ENCODE measurements at places on chromosomes 6 and 20.
A peak's percentile ranks its signal among the peaks of the same experiment; 100 is the strongest.

- DNase-seq, result peak; percentile 45
Observed at GRCh38 chr6:143515061-143515760, 3.7 kb upstream of the FUCA2 start.

DNA sequence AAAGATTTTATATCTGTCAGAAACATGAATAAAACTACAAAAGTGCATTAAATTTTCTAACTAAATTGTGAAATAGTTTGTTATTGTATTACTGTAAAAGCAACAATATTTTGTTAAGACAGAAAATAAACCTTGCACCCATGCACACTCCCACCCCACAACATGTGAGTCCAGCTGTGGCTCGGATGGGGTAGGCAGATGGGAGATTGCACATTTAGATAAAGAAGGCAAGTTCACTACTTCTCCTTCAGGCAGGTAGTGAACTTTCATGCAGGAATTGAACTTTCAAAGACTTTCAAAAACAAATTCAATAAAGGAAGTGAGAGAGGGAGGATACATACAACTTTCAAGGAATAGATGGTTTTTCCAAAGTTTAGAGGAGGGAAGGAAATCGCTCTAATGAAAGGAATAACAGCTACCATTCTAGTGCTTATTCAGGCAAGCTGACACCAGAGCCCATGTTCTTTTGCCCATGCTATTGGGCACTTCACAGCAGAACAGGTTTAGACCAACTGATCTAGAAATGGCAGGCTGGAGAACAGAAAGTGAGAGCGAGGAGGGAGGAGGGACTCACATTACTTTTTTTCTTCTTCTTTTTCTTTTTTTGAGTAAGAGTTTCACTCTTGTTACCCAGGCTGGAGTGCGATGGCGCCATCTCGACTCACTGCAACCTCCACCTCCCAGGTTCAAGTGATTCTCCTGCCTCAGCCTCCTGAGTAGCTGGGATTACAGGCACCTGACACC, 28.5 kb downstream of the SF3B5 start:
- no peak for DNase-seq

GRCh38 chr20:1035466-1035865, 33.4 kb upstream of the RSPO4 start:
- DNase-seq, result no peak

- DNase-seq, result peak; percentile 40
Observed at GRCh38 chr6:154721460-154721859, 11.8 kb upstream of the SCAF8 start.

- peak; percentile 30 for DNase-seq
Observed at GRCh38 chr20:49460916-49461315, 21.6 kb downstream of the KCNB1 start.

DNA sequence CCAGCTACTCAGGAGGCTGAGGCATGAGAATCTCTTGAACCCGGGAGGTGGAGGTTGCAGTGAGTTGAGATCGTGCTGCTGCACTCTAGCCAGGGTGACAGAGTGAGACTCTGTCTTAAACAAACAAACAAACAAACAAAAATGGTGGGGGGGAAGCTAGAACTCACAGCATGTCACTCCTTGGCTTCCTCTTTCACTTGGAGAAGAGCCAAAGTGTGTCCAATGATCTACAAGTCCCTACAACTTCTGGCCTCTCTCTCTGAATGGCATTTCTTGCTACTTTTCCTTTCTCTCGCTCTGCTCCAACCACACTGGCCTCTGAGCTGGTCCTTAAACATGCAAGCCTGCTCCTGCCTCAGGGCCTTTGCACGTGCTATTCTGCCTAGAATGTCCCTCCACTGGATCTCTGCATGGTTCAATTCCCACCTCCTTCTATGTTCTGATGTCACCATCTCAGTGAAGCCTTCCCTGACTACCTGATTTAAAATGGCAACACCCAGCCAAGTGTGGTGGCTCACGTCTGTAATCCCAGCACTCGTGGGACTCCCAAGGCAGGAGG, 8.1 kb downstream of the TLDC2 start:
- no peak for DNase-seq

DNA sequence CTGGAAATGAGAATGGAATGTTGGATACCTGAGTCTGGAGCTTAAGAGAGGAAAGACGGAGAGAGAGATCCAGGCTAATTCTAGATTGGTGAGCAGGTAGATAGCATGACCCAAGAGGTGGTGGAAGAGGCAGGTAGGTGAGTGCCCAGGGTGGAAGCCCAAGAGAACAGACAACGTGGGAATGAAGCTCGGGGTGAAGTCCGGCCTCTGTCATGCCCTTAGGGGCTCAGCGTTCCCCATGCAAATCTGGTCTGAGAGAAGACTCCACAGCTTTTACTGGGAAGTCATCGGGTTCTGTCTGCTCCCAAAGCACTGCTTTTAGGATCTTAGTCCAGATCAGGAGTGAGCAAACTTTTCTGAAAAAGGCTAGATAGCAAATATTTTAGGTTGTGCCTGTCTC, 3.6 kb downstream of the NELFCD start:
- no peak for DNase-seq

DNA sequence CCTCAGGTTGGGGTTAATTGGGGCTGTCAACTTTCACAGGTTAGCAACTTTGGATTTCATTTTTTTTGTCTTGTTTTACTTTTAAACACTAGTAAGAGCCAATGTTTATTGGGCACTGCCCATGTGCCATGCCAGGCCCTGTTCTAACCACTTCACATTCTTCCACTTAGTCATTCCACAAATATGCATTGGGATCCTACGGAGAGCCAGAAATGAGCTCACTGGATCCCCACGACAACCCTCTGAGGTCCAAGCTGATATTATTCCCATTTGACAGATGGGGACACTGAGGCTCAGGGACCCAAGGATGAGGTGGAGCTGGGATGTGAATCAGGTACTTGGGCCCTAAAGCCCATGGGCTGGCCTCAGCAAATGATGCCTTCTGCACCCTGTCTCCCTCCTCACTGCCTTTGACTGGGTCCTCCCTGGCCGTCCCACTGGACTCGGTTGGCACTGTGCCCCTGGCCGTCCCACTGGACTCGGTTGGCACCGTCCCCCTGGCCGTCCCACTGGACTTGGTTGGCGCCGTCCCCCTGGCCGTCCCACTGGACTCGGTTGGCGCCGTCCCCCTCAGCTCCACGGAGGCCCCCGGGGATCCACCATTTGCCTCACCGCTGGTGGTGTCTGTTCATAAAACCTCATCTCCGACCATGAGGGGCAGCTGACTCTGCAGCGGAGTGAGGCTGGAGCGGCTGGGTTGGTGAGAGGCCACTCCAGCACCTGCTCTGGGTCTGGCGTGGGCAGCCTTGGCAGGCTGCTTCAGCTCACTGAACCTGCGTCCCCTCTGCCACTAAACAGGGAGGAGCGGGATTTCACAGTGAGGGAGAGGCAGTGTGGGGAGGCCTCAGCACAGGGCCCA, 4.8 kb upstream of the PMEPA1 start:
- peak; percentile 73 for DNase-seq

GRCh38 chr20:63877755-63878470, 12.8 kb downstream of the TPD52L2 start:
- DNase-seq, result no peak

- DNase-seq, result peak; percentile 30
Observed at GRCh38 chr6:145562771-145563615, 172.3 kb downstream of the EPM2A start.

DNA sequence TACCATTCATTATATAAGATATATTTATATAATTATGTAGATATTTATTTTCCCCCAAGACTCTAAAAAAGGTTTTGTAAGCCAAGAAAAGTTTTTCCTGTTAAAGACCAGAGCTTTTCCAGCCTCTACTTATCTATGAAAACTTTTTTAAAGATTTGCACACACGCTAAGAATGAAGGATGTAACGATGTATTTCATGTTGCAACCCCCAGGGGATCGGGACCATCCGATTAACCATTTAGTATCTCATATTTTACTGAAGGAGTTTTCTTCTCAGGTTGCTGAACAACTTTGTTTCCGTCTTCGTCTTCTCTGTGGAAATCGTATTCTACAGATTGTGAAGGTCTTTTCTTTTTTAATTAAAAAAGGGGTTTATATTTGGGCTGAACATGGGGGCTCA, 70.0 kb upstream of the SASH1 start:
- no peak for DNase-seq

- no peak for DNase-seq
Observed at GRCh38 chr20:48944663-48945297, 23.3 kb downstream of the ARFGEF2 start.

GRCh38 chr6:1472643-1473042, 83.3 kb downstream of the FOXF2 start:
- DNase-seq, result no peak

DNA sequence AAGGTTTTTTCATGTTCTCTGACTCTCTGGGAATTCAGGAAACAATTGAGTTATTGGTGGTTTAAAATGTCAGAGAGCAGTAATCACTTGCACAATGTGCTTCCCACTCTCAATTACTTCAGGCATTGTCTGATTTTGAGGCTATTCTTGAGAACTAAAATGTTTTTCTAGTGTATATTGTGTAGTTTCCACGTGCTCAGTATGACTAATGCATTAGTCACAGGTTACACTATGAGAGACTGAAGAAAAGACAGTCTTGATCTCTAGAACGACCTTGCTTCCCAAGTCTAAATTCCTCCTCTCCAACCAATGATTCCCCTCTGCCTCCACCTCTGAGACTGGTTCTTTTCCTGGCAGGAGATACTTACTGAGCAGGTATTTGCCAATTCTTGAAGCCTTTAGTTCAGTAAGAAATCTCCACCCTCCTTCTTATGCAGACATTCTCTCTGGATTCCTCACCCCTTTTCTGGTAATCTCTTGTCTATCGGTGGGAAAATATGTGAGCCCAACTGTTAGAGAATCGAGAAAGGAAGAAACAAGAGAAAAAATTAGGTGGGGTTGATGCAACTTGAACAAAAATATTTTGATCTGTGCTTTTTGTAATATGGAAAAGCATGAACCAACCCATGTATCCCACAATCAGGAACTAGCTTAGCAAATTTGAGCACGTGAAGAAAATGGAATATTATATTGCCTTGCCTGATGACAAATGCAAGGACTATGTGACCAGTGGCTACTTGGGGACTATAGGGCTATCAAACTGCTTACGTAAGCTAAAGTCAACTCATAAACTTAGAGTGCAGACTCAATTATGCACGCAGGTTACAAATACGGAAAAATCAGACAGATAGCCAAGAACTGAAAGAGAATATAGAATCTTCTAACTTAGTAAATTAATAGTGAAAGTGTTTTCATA, 61.1 kb upstream of the SLC22A16 start:
- DNase-seq, result peak; percentile 72

- DNase-seq, result no peak
Observed at GRCh38 chr6:57216235-57217101, 5.6 kb downstream of the RAB23 start.

GRCh38 chr20:53707371-53708055, 113.9 kb upstream of the ZNF217 start:
- peak; percentile 38 for DNase-seq

- no peak for DNase-seq
Observed at GRCh38 chr6:11381801-11382513, 149.5 kb upstream of the NEDD9 start.

DNA sequence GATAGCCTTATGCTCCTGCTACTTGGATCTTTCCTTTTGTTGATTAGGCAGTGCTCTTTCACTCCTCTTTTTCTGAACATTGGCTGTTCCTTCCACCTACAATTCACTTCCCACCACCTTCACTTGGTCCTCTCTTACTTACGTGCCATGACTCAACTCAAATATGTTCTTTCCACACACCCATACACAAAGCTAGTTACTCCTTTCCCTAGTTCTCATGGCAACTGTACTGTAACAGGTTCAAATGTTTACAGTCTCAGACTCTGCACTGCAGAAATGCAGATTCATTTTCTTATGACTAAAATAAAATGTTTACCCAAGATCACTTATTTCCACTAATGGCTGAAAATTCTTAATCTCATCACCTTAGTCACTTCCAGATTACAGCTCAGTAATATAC, 174.0 kb upstream of the TSHZ2 start:
- DNase-seq, result no peak

- DNase-seq, result no peak
Observed at GRCh38 chr20:43831481-43832065, 83.1 kb upstream of the TOX2 start.

GRCh38 chr6:16205377-16206144, 32.8 kb upstream of the GMPR start:
- DNase-seq, result peak; percentile 76

GRCh38 chr6:22848121-22848520, 278.8 kb downstream of the HDGFL1 start:
- DNase-seq, result no peak

DNA sequence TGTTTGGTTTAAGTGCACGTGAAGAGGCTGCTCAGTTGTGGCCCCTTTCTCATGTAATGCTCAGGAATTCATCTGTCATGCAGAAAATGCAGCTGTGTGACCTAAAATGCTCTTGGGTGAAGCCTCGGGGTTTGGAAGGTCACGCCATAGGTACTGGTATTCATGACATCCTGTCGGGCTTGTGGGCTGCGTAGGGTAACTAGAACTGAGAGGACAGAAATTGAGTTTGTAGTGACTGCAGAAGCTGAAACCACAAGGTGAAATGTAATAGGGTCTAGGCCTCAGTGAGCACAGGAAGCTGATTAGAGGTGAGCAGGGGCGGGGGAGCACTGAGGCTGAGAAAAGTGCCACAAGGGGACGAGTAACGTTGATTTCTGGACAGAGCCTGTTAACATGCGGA, 128.8 kb downstream of the SOBP start:
- no peak for DNase-seq

DNA sequence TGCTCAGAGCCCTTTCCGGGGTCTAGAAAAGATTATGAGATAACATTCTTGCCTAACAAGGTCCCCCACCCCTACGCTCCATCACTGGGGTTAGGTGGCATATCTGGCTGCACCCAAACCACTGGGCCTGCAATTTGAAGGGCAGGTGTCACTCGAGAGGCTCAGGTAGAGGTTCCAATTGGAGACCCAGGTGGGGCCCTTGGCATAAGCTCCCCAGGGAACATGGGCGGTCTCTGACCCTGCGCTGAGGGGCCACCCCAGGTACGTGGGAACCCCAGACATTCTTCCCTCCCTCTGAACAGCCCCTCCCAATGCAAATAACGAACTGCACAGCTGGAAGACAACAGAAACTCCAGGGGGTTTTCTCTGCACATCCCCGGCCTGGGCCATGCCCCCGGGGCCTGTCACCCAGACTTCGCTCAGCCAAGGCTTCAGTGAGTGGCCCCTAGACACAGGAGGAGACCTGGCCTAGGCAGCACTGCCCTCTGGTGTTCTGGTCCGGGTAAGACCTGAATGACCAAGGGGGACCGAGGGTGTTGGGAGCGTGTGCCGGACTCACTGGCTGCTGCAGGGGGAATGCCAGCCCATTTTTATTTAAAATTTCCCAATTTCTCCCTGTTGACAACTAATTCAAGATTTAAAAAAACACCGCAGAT, 47.5 kb downstream of the DSTN start:
- peak; percentile 57 for DNase-seq

GRCh38 chr6:56357616-56358373, 110.4 kb upstream of the COL21A1 start:
- DNase-seq, result peak; percentile 40

- no peak for DNase-seq
Observed at GRCh38 chr6:144338951-144339700, 54.0 kb downstream of the UTRN start.

Measured in AG20443 (cell line).